ENCODE measurements at places on chromosomes 3 and 15. TPM values are rescaled to one million over a fixed set of nuclear protein-coding genes. Genes with fewer than 3 reads are reported as not detected.

Gene C3orf70
- total RNA-seq = 0.79 TPM

Gene CAMKV
- not detected for total RNA-seq

Gene PRR20G
- total RNA-seq = not detected

Gene SNX22
- 2.2 TPM for total RNA-seq

Gene CHRNA5
- 0.56 TPM for total RNA-seq

Gene PXYLP1
- 5.3 TPM for total RNA-seq

Gene NKIRAS1
- 4.6 TPM for total RNA-seq

Gene DPPA2
- not detected for total RNA-seq

Gene ARMC8
- 34.1 TPM for total RNA-seq

Gene PLA1A
- 63.9 TPM for total RNA-seq

Gene ANKRD63
- not detected for total RNA-seq

Gene GOLGA8R
- 1.3 TPM for total RNA-seq

Gene PRSS50
- total RNA-seq = 0.25 TPM

Gene SLC38A3
- 166 TPM for total RNA-seq

Gene PCBP4
- 4.9 TPM for total RNA-seq

Gene FAM107A
- 0.05 TPM for total RNA-seq

- no peak overlapping the region for H3K4me3 ChIP-seq
- H3K36me3 ChIP-seq = no peaks in the 10 kb centered on the region
- H3K27me3 ChIP-seq = no peaks in the 10 kb centered on the region
- no peaks in the 10 kb centered on the region for H3K4me1 ChIP-seq
- DNase-seq = no peak
- no peak overlapping the region for H3K27ac ChIP-seq
These were observed 211.1 kb downstream of the GREM1 start for GRCh38 chr15:32928876-32929275.

GRCh38 chr3:33807191-33807590, 8.8 kb downstream of the PDCD6IP start:
- DNase-seq = no peak

GRCh38 chr3:21433751-21434150, 317.3 kb downstream of the ZNF385D start:
- no peak for DNase-seq
- no peaks in the 10 kb centered on the region for H3K36me3 ChIP-seq
- H3K4me1 ChIP-seq = no peaks in the 10 kb centered on the region
- no peak overlapping the region for H3K4me3 ChIP-seq
- no peaks in the 10 kb centered on the region for H3K27me3 ChIP-seq

GRCh38 chr15:73940061-73940981, 14.1 kb downstream of the LOXL1 start:
- H3K36me3 ChIP-seq = no peaks in the 10 kb centered on the region
- no peak overlapping the region for H3K27ac ChIP-seq
- H3K4me3 ChIP-seq = no peak overlapping the region
- H3K4me1 ChIP-seq = no peaks in the 10 kb centered on the region

DNA sequence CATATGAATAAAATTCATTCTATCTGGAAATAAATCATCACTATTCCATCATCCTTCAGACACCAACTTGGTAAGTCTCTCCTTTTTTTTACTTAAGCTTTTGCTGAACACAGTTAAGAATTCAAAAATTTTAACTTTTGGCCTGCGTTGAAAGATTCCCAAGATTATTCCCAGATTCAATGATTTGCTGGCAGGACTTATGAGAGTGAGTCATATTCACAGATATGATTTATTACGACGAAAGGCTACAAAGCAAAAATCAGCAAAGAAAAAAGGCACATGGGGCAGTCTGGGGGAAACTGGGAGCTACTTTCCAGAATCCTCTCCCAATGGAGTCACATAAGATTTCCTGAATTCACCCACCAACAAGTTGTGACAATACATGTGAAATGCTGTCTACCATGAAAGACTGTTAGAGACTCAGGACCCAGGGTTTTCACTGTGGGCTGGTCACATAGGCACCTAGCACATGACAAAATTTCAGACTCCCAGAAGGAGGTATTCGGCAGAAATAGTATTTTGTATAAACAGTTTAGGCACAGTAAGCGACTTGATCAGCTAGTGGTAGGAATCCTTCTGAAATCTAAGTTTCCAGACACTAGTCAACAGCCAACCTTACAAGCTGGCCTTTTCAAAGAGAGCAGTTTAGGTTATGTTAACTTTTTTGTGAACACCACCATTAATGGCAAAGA, 82.1 kb downstream of the DLG1 start:
- H3K4me1 ChIP-seq = no peaks in the 10 kb centered on the region
- H3K4me3 ChIP-seq = no peak overlapping the region
- H3K27ac ChIP-seq = no peak overlapping the region
- no peaks in the 10 kb centered on the region for H3K27me3 ChIP-seq

DNA sequence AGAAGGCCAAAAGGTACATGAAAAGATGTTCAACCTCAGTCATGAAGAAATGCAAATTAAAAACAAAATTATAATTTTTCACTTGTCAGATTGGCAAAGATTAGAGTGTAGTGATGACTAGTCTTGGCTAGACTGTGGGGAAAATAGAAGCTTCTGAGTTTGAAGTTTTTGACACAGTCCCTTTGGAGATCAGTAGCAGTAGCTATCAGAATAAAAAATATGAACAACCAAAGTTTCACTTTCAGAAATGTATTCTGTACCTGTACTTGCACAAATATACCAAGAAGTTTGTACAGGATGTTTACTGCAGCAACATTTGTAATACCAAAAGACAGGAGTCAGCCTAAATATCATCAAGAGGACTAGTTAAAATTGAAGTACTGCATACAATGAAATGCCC, 14.1 kb downstream of the ATP2C1 start:
- no peaks in the 10 kb centered on the region for H3K36me3 ChIP-seq
- no peak overlapping the region for H3K27ac ChIP-seq
- no peaks in the 10 kb centered on the region for H3K27me3 ChIP-seq
- no peaks in the 10 kb centered on the region for H3K4me1 ChIP-seq

DNA sequence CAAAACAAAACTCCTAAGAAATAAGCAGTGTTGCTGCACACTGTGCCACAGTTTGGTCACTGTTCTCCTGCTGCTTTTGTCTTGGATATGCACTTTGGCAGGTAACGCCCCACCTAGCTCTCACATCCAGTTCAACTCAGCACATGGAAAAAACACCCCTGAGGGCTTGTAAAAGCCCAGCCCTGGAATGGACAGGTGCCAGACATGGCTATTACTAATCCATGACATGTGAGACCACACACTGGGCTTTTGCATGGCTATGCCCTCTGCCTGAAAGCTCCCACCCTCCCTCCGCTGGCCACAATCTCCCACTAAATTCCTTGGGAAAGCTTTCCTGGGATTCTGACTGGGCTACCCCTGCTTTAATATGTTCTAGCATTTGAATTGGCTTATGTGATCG, 24.7 kb upstream of the ZBED2 start:
- peaks cover 2% of the 10 kb centered on the region for H3K27me3 ChIP-seq
- H3K36me3 ChIP-seq = no peaks in the 10 kb centered on the region
- H3K27ac ChIP-seq = no peak overlapping the region
- no peak overlapping the region for H3K4me3 ChIP-seq

DNA sequence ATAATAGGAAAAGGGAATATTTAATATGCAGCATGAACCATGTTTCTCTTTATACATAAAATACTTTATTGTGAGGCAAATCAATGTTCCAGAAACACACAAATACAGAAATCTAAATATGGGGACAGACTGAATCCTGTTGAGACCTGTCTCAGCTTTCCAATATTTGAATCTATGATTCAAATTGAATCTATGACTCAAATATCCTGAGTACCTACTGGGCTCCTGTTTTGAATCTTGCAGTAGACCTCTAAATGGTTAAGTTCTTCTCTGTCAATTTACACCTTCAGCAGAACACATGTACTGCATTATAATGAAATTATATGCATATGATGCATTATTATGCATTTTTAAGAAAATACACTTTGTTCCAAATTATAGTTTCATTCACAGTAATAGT, 143.2 kb upstream of the PLXND1 start:
- no peak for DNase-seq
- no peak overlapping the region for H3K27ac ChIP-seq
- no peaks in the 10 kb centered on the region for H3K27me3 ChIP-seq

- H3K4me3 ChIP-seq = no peak overlapping the region
- H3K27ac ChIP-seq = no peak overlapping the region
- DNase-seq = no peak
- no peaks in the 10 kb centered on the region for H3K36me3 ChIP-seq
- no peaks in the 10 kb centered on the region for H3K27me3 ChIP-seq
- no peaks in the 10 kb centered on the region for H3K4me1 ChIP-seq
These were observed 72.3 kb upstream of the GAP43 start for GRCh38 chr3:115551016-115551415.

- no peaks in the 10 kb centered on the region for H3K4me1 ChIP-seq
- DNase-seq = no peak
- no peak overlapping the region for H3K4me3 ChIP-seq
- no peaks in the 10 kb centered on the region for H3K36me3 ChIP-seq
- H3K27me3 ChIP-seq = no peaks in the 10 kb centered on the region
These were observed 32.9 kb downstream of the SEMA6D start for GRCh38 chr15:47750030-47750739.

- H3K4me1 ChIP-seq = peaks cover 21% of the 10 kb centered on the region
- no peak for DNase-seq
- H3K27me3 ChIP-seq = no peaks in the 10 kb centered on the region
- H3K27ac ChIP-seq = no peak overlapping the region
These were observed 206.5 kb downstream of the XXYLT1 start for GRCh38 chr3:195064300-195064931.

- H3K4me3 ChIP-seq = peak overlapping the region; percentile 2
- H3K36me3 ChIP-seq = no peaks in the 10 kb centered on the region
- DNase-seq = no peak
These were observed 1.5 kb downstream of the ARHGEF3 start for GRCh38 chr3:56800130-56800831.

- no peaks in the 10 kb centered on the region for H3K4me1 ChIP-seq
- DNase-seq = no peak
- no peaks in the 10 kb centered on the region for H3K27me3 ChIP-seq
- no peaks in the 10 kb centered on the region for H3K36me3 ChIP-seq
- H3K27ac ChIP-seq = no peak overlapping the region
These were observed 7.7 kb upstream of the DCP1A start for GRCh38 chr3:53354945-53355498.

DNA sequence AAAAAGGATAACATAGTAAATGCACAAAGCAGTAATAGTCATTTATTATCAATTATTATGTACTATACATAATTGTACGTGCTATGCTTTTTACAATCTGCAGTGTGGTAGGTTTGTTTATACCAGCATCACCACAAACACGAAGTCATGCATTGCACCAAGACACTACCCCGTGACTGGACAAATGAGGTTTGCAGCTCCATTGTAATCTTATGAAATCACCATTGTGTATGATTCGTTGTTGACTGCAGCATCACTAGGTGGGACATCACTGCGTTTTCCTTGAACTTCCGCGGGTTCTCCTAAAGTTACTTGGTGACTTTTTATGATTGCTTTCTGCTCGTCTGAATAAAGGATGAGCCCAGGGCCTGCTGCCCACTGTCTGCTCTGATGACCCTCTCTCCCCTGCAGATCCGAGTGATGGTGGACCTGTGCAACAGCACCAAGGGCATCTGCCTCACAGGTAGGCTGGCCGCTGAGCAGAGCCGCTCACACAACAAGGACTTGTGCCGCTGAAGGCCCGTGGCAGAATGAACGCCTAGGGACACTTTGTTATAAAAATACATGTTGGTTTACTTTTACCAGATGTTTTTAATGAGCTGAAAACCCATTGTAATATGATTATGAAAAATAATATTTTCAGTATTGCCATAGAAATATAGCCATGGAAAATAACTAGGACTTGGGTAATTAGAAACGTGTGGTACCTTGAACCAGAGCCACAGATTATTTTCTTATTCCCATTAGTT, 35.8 kb downstream of the GLDN start:
- H3K36me3 ChIP-seq = no peaks in the 10 kb centered on the region
- no peak overlapping the region for H3K27ac ChIP-seq
- no peak overlapping the region for H3K4me3 ChIP-seq
- H3K4me1 ChIP-seq = no peaks in the 10 kb centered on the region

GRCh38 chr15:40043927-40044716, 5.1 kb upstream of the SRP14 start:
- H3K36me3 ChIP-seq = no peaks in the 10 kb centered on the region
- H3K27ac ChIP-seq = no peak overlapping the region
- no peaks in the 10 kb centered on the region for H3K27me3 ChIP-seq
- H3K4me3 ChIP-seq = no peak overlapping the region

GRCh38 chr3:103170651-103171050, 735.8 kb downstream of the ZPLD1 start:
- no peak overlapping the region for H3K4me3 ChIP-seq
- DNase-seq = no peak
- H3K27ac ChIP-seq = no peak overlapping the region
- no peaks in the 10 kb centered on the region for H3K36me3 ChIP-seq

DNA sequence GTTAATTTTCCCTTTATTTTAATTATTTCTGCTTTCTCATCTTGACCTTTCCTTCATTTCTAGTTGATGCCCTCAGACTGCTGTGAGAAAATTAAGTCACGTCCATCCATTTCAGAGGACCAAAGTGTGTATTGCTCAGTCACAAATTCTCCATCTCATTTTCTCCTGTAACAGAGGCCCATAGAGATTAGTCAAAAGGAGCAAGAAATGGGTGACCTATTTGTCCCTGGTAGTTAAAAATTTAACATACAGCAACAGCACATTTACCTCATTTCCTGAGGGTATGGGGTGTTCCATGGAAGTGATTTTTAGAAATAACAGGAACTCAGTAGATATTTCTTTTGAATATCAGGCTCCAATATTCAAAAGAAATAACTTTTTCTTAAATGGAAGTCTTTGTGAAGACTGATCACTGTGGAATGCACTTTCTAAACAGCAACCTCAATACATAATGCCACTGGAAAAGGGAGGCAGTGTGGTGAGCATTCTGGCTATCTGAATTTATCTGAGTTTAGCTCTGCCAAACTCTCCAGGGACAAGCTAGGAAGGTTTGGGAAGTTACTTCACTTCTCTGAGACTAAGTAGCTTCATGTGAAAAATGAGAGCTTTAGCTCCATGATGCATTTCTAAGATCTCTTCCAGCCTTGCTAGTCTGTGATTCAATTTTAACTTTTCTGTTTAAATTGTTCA, 808.2 kb downstream of the SQOR start:
- H3K4me3 ChIP-seq = no peak overlapping the region
- H3K36me3 ChIP-seq = no peaks in the 10 kb centered on the region
- H3K27ac ChIP-seq = no peak overlapping the region
- no peak for DNase-seq

- no peak overlapping the region for H3K4me3 ChIP-seq
- peak overlapping the region; percentile 20 for H3K27ac ChIP-seq
- no peaks in the 10 kb centered on the region for H3K27me3 ChIP-seq
- no peak for DNase-seq
- H3K4me1 ChIP-seq = peaks cover 7% of the 10 kb centered on the region
These were observed 166.1 kb downstream of the ZNF621 start for GRCh38 chr3:40690749-40691451.

- H3K27ac ChIP-seq = no peak overlapping the region
- no peaks in the 10 kb centered on the region for H3K4me1 ChIP-seq
- H3K27me3 ChIP-seq = no peaks in the 10 kb centered on the region
- no peak for DNase-seq
- no peaks in the 10 kb centered on the region for H3K36me3 ChIP-seq
- H3K4me3 ChIP-seq = no peak overlapping the region
These were observed 19.4 kb upstream of the PLXNA1 start for GRCh38 chr3:126963261-126964190.

GRCh38 chr3:126999383-126999782, 16.5 kb downstream of the PLXNA1 start:
- H3K36me3 ChIP-seq = no peaks in the 10 kb centered on the region
- H3K4me3 ChIP-seq = no peak overlapping the region
